ENCODE measurements at places on chromosomes 7 and 10.
A peak's percentile ranks its signal among the peaks of the same experiment; 100 is the strongest.

GRCh38 chr7:26600411-26600810, 264.0 kb downstream of the SKAP2 start:
- DNase-seq = no peak

DNA sequence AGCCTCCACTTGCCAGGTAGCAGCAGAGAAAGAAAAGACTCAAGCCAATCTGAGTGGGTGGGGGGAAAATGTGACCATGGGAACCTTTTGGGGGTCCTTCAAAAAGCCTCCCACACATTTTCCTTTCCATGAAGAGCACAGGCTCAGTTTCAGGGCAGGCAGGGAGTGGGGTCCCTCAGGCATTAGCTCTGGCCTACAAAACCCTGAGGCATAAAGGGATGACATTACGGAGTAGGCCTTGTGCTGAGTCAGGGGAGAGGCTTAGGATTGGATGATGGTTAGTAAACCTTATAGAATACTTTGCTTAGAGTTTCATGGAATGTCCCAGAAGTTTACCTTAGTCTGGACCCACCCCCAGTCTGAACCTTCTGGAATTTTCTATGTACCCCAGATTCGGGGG, 3.5 kb downstream of the DNAJC30 start:
- DNase-seq = no peak

- DNase-seq = no peak
These were observed 79.0 kb downstream of the GRB10 start for GRCh38 chr7:50703654-50704053.

- DNase-seq = no peak
These were observed 283.6 kb upstream of the IMMP2L start for GRCh38 chr7:111845853-111846252.

DNA sequence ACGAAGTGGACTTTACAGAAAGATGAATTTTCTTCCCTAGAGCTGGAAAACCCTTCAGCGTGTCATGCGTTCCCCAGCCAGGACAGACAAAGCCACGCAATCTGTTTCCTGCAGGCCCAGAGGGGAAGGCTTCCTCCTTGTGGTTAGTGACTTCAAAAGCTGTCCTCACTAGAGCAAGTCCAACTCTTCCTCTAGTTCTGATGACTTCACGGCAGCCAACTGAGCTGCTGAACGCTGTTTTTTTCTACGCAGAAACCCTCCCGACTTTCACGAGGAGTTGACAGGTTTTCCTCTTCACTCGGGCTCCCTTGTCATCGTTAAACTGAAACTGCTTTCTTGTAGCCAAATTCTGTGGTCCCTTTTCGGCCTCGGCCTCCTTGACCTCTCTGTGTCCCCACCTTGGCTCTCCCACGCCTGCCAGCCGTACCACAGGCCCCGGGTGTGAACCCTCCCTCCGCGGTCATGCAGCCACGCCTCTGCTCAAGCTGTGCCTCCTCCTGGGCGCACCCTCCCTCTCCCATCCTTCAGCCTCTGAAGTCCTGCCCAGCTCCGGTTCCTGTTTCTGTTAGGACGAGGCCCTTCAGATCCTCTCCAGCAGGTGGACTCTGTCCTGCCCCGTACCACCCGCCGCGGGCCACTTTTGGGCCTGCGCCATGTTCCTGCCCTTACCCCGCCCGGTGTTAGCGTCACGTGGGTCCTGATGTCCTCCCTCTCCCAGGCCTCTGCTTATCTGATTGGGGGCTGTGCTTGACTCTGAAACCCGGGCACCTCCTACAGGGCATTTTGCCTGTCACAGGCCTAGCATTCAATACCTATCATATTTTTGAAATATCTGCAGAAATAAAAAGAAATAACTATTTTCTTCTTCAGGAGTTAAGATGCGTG, 39.3 kb downstream of the CUX1 start:
- peak; percentile 73 for DNase-seq

DNA sequence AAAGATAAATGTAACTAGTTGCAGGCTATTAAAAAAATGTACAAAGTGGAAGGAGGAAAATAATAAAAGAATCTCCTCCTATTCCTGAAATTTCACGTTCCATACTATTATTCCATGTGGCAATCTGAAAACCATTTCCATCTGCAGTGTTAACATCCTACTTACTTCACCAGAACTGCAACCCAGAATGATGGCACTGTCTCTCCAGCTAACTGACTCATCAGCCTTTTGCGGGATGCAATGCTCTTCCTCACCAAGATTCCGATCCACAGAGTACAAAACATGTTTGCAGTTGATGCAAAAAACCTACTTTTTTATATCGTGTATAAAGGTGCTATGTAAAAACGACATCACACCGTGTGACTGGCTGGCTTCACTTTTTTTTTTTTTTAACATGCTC, 50.8 kb downstream of the ESYT2 start:
- peak; percentile 51 for DNase-seq

DNA sequence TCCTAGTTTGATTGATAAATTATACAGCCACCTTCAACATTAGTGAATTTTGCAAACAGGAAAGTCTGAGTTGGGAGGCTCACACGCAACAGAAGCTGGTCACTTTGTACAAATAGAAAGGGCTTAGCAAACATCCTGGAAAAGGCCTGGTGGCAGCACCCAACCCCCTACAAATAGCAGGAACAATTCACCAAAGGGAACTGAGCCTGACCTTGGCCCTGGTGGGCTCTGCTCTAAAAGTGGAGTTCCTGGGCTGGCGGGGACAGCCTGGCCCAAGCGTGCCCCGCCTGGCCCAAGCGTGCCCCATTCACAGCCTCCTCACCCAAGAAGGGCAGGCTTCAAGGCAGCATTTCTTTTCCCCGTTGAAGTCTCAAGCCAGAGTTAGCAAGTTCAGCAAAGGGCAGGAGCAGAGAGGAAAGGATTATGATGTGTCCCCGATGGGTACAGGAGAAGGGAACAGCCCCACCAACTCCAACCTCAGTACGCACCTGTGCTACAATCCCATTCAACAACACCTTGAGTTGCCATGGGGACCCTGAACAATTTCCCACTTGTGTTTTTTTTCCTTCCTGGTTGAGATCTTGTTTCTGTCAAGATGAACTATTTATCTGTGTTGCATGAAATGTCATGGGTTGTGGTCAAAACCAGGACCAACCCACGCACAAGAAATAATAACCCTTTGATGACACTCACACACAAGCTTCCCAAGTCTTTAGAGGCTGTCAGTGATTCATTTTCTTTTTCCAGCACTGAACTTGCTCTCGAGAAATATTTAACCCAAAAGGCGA, 43.4 kb downstream of the RGS10 start:
- DNase-seq = peak; percentile 24

- no peak for DNase-seq
These were observed 175.6 kb downstream of the ELFN1 start for GRCh38 chr7:1845536-1846311.

- no peak for DNase-seq
These were observed 86.3 kb upstream of the NFE2L3 start for GRCh38 chr7:26065652-26066051.

DNA sequence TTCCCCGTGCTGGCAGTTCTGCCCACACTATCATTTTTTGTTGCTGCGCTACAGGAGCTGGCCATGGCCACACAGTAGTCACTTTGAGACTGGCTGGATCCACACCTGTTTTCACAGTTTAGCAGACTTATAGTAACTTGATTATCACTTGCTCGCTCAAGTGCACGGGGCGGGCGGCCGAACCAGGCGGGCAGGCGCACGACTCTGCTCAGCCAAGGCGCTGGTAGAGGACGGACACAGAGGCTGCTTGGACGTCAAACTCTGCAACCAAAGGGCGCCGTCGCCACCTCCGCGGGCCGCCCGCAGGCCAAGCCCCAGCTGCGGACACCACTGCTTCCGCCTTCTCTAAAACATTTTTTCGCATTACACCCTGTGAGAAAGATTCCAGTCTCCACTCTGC, 38.4 kb upstream of the PHYHIPL start:
- no peak for DNase-seq

DNA sequence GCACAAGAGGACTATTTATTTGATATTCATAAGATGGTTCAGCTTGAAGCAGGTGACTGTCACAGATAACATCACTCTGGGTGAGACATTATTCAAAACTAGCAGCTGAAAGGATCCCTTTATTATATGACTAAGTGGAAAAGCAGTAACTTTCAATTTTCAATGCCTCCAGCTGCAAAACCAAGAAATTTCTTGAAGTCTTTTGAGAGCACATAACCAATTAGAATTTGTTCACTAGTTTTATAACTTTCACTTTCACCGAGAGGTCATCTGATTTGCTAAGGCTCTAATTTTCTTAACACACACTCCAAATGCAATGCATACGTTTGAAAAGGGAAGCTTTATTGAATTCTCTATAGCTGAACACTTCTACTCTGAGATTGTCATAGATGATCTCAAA, 88.6 kb upstream of the KLF14 start:
- peak; percentile 27 for DNase-seq

- DNase-seq = peak; percentile 60
These were observed 53.4 kb downstream of the CFAP58 start for GRCh38 chr10:104406715-104407650.

DNA sequence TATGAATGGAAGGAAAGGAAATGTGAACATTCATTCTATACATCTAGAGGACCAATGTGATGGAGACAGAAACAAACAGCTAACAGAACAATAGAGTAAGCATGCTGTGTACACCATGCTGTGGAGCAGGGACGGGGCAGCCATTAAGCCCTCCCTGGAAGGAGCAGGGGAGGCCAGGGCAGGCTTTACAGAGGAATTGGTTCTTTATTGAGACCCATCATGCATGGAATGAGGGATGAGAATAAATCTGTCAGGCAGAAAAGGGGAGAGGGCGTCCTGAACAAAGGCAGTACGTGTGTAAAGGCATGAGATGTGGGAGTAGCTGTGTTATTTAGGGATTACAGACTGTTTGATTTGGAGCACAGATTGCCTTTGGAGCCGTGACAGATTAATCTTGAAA, 35.2 kb downstream of the STK17A start:
- no peak for DNase-seq

GRCh38 chr10:3708852-3709251, 76.2 kb downstream of the KLF6 start:
- peak; percentile 31 for DNase-seq

GRCh38 chr7:94195813-94196212, 191.7 kb upstream of the BET1 start:
- DNase-seq = no peak

GRCh38 chr7:15309872-15310271, 251.9 kb downstream of the AGMO start:
- DNase-seq = peak; percentile 79

- DNase-seq = no peak
These were observed 47.8 kb downstream of the SHH start for GRCh38 chr7:155764438-155764793.

DNA sequence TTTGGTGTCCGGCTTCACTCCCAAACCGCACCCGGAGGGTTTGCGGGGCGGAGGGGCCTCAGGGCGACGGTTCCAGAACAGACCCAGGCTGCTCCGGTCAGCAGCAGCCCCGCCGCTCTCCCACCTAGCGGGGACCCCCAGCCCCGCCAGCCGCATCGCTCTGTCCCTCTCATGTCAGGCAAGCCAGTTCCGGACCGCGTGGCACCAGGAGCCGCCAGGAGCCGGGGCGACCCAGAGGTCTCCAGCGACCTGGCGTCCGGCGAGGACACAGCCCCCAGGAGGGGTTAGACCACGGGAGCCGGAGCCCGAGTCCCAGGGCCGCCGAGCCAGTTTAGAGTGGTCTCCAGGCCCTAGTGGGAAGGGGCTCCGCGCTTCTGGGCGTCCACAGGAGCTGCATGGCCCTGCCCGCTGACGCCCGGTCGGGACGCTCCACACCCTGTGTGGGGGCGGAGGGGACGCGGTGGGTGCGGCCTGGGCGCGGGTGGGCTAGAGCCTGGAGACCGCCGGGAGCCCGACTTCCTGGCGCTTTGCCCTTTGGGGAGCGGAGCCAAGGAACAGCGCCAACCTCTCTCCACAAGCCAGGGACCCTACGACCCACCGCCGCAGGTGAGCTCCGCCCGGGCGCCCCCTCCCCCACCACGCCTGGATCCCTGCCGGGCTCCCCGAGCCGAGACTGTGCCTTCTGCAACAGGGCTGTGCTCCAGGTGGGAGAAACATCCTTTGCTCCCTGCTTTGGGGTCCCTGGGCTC, 43.4 kb downstream of the ZNF117 start:
- DNase-seq = no peak

- no peak for DNase-seq
These were observed 49.7 kb upstream of the YAE1 start for GRCh38 chr7:39516498-39516897.

- DNase-seq = no peak
These were observed 669.5 kb upstream of the GRM3 start for GRCh38 chr7:85974176-85974575.

DNA sequence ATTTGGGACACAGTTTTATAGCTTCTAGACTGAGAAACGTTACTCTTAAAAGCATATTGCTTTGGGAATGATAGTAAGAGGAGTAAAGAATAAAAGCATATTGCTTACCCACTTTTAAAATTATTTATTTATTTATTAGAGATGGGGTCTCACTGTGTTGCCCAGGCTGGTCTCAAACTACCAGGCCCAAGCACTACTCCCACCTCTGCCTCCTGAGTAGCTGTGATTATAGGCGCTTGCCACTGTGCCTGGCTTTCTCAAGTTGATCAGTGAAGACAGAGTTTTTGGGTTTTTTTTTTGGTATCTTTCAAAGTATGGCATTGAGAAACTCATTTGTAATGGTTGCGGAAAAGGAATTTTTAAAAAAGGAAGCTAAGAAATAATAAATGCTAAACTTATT, 68.0 kb downstream of the AHCYL2 start:
- DNase-seq = no peak

GRCh38 chr7:12257582-12257981, 46.5 kb downstream of the TMEM106B start:
- peak; percentile 20 for DNase-seq

- DNase-seq = no peak
These were observed 72.6 kb downstream of the FOXP2 start for GRCh38 chr7:114487174-114487573.

Measured in fibroblast of upper back skin (primary cell).